Right hindlimb (tissue), 1 donor: ENCODE measurements at places on chromosomes 12 and 14.

- no peak for DNase-seq
Observed at GRCh38 chr12:82210882-82211281, 147.3 kb downstream of the CCDC59 start.

DNA sequence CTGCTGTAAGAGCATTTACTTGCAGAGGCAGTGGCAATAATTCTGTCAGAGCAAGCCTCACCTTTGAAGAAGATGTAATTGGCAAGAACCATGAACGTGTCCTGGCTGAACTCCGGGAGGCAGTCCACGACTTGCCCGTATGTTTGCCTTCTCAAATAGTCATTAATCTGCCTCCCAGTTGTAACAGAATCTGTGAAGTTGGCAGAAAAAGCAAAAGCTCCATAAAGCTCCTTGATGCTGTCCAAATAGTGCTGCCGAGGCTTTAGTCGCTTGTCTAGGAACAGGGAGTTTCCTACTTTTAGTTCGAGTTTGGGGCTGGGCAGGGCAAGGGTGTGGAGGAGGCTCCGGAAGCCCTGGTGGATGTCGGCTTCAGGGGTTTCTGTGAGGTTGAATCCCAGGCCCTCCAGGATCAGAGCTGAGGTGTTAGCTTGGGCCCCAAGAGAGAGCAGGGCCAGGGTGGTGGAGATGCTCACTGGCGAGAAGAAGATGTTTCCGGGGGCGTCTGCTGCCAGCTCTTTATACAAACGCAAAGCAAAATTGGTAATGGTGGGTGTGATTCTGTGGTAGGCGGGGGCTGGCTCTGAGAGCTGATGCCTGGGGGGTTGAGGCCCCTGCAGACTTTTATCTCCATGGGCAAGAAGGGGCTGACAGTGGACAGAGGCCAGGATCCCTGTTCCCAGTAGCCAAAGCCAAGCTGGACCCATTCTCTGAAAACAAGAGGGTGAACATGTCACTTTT, 4.4 kb downstream of the SERPINA11 start:
- no peak for DNase-seq

DNA sequence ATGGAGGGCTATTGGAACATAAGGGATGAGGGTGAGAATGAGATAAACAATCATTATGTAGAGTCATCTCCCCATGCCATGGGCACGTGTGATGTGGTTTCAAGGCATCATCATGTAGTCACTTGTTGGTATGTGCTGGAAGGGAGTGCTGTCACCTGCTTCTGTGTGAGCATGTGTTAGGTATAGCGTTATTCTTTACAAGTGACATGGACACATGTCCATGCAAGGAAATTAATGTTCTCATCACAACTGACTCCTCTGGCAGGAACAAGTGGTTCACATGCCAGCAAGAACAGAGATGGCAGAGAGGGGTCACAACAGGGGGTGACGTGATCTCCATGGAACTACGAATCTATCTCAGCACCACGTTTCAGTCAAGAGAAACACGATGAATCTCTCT, 815.8 kb downstream of the BCL11B start:
- DNase-seq = peak; percentile 41

DNA sequence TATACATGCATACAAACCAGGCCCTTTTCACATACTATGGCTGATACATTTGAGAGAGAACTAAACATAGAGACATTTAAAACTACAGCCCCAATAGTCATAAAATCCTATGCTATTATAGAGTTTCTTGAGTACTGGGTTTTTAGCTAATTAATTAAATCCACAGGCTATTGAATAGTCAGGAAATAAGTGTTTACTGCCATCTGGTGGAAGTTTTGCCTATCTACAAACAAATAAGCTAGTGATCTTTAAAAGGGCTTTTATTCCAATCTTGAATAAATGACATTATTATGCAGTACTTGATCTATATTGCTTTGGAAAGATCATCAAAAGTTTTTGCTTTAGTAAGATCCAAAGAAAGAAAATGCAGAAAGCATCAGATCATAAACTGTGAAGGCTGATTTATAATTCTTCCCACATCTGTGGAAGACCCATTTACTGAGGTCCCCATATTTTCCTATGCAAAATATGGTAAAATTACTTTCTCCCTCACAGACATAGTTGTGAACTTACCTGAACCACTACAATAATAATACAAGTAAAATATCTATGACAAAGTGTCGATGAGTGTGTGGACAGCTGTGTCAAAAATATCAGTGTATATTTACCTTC, 131.3 kb downstream of the ITPR2 start:
- DNase-seq = no peak

- no peak for DNase-seq
Observed at GRCh38 chr12:43357141-43357540, 194.9 kb downstream of the ADAMTS20 start.

DNA sequence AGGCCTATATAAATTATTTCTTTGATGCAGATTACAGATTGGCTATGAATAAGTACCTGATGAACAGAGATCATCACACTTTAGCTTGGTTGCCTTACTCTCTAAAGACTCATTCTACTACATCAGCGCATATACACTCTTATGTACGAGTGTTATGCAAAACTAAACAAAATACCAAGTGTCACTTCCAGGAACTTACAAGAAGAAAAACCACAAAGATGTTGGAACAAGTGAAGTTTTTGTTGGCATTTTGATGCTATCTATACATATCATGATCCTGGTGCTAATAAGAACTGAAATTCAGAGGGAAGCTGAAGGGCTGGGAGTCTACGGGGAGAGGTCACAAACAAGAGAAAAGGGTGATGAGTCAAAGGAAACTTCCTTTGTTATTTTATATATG, 47.9 kb upstream of the CERS5 start:
- no peak for DNase-seq

GRCh38 chr14:29897181-29897580, 30.5 kb downstream of the PRKD1 start:
- DNase-seq = no peak

DNA sequence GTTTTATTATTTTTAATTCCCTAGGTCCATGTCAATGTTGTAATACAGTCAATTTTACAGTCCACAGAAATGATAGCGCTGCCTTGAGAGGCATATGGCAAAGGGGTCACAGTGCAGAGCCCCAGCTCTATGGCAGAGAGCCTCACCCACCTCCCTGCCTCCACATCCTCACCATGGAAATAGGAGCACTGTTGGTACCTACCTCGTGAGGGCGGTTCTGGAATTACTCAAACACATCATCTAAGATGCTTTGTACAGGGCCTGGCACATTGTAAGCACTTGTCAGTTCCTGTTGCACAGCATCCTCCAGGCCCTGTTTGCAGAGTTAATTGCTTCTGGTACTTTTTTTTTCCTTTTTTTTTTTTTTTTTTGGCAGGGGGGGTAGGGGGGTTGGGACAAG, 4.1 kb upstream of the AKAP5 start:
- no peak for DNase-seq

DNA sequence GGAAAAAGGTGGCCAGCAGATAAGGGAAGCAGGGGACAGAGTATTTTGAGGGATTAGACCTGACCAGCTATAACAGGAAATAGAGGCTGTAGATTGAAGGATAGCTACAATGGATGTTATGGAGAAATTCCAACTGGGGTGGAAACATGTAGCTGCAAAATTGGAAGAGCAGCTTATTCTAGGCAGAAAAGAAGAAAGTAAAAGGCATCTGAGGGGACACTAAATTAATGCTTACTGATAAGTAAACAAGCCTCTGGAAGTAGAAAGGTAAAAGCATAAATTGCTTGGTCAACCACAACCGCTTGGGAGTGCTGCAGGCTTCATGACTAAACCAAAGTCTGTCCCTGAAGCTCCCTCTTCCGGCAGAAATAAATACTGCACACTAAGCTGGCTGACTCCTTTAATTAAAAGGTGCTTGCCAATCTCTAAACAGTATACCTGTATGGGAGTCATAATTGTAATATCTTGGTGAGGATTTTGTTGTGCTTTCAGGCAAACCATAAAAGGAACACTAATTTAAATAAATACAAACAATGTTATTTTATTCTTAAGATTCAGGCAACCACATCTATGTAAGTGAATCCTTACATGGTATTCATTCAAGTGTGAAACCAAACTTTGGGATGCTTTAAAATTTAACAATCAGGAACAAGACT, 7.7 kb downstream of the UBC start:
- peak; percentile 87 for DNase-seq

DNA sequence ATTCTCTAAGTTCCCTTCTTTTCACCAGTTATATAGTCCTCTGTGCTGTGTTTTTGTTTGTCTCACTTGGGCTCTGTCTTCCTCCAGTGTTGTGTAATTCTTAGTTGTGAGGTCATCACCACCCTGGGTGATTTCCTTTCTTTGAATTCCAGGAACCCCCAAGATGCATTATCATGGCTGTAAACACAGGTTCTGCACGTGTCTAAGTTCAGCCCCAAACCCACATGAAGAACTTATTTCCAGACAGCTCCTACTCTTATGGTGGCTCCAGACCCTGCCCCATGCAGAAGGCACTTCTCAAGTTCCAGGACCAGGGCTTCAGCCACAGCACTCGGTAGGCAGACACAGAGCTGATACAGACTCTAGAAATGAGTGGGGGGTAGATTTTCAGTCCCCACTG, 560.5 kb downstream of the BCL11B start:
- DNase-seq = no peak

GRCh38 chr14:85205875-85206274, 324.1 kb upstream of the FLRT2 start:
- no peak for DNase-seq

GRCh38 chr12:41142376-41142775, 45.7 kb upstream of the PDZRN4 start:
- no peak for DNase-seq

- no peak for DNase-seq
Observed at GRCh38 chr14:19873178-19873577, 1.8 kb upstream of the OR4K2 start.

DNA sequence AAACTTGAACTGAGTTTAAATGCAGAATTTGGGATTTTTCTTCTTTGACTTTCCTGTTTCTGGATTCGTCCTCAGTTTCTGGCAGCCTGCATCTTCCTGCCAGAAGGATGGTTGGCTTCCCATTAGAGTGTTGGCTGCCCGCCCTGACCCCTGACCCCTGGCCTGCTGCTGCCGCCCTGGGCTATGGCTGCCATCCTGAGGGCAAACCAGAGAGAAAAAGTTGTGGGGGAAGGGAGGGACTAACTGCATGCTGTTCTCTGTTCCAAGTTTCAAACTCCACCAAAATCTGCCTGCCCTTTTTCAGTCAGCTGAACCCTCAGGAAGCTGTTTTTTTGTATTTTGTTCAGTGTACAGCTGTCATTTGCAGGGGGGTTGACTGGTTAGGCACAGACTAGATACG, 48.4 kb downstream of the FNTB start:
- no peak for DNase-seq

DNA sequence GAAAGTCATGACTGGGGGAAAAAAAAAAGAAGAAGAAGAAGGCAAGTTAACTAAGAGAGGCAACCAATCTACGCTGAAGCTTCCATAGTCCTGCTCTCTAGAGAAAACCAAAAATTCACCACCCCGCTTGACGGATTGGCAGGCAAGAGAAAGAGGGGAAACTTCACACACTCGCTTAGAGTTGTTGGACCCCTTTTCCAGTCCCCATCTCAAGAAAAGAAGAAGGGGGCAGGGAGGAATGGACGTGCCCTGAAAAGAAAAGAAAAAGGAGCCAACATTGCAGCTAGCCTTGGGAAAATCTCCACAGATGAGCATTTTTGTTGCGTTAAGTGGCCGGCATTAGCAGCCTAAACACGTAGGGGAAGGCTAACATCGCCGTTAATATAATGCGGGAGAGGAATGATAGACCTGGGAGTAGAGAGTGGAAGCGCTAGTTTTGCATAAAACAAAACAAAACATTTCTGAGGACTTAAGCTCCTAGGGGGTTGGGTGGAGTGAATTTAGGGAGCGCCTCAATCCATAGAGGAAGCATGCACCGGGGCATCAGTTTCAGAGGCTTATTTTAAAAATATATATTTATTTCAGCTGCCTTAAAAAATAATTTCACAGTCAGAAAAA, 11.3 kb upstream of the FOXG1 start:
- DNase-seq = no peak

DNA sequence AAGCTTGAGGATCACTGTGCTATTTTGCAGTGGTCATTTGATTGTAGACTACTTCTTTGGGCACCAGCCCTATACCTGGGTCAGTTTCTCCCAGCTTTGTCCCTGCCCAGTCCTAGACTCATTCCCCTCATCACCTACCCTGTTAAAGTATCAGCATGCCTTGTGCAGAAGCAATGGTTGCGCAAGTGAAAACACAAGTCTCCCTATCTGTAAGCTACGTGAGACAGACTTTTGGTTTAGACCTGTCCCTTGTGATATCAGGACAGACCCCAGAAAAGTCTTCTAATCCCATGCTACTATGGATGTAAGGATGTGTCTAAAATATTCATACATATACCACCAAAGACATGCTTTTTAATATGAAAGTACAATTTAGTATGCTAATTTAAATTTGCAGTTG, 88.8 kb upstream of the ATP2B1 start:
- no peak for DNase-seq

- DNase-seq = no peak
Observed at GRCh38 chr12:131779027-131779426, 49.2 kb upstream of the MMP17 start.

DNA sequence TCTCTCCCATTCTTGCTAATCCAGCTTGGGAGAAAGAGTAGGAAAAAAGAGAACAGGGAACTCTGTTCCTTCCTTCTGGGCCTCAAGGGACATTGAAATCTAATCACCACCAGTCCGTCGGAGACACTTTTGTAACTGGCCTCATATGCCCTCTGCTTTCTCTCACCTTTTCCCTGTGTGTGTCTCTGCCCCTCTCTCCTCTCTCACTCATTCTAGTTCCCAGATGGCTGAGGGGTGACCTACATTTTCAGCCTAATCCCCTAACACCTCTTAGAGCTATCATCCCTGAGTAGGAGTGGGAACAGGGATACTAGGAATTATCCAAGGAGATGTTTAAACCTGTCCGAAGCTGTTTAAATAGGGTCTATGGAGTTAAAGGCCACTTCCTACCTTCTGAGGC, 8.9 kb upstream of the PCK2 start:
- no peak for DNase-seq

DNA sequence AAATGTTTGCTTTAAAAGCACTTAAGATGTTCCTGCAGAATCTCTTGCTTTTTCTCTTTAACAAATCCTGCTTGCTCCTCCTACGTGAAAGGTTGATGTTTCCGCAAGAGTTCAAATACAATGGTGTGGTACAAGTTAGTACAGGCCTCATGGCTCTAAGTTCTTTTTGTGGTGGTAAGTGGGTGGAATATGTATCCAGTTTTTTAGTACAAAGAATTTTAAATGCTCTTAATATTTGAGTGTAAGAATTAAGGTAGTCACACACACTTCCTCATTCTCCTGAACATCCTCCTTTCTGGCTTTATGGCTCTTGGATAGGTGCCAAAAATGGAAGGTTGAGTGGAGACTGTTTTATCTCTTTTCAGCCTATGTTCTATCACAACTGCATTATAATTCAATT, 1.8 kb downstream of the OTOGL start:
- DNase-seq = no peak

- no peak for DNase-seq
Observed at GRCh38 chr12:29844667-29845066, 60.9 kb upstream of the TMTC1 start.

- no peak for DNase-seq
Observed at GRCh38 chr12:98893126-98893674, 248.1 kb downstream of the APAF1 start.

GRCh38 chr12:11891346-11891745, 179.4 kb upstream of the BCL2L14 start:
- DNase-seq = no peak

GRCh38 chr12:55572168-55572567, at the start of gene OR2AP1:
Gene OR2AP1, plus strand, starts transcription at chr12:55572468. Its CDS starts 1,947 bp downstream, at chr12:55574415.
- DNase-seq = no peak
